GM23338 (cell line): ENCODE measurements at places on chromosomes 3 and 15.

DNA sequence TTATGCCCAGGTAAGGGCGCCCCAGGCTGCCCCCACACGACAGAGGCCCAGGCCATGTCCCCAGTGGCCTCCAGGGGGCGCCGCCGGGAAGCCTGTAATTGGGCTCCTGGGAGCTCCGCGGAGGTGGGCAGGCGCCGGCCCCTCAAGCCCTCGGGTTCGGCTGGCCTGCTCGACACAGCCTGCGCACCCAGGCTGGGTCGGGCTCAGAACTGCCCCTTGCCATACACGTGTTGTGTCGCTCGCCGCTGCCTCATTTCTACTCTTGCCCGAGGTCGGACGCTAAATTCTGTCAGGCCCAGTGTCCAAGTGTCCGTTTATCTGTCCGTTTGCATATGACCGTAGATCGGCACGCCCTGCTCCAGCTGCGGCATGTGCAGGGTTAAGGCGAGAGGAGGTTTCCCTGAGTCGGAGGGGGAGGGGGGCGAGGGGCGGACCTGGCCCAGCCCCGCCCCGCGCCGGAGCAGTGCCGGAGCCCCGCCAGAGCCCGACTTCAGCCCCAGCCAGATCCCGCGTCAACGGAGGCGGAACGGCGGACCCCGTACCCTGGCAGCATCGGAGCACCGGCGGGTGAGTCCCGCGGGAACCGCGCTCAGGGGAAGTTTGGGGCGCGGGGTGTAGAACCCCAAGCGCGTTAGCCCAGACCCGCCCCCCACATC is at the start of gene KLHDC8B:
Gene KLHDC8B (plus strand): TSS at position 480 of the 656 bp plus-strand sequence. CDS start 1,172 bp downstream, outside the sequence.
- DNase-seq, result peak; percentile 93

DNA sequence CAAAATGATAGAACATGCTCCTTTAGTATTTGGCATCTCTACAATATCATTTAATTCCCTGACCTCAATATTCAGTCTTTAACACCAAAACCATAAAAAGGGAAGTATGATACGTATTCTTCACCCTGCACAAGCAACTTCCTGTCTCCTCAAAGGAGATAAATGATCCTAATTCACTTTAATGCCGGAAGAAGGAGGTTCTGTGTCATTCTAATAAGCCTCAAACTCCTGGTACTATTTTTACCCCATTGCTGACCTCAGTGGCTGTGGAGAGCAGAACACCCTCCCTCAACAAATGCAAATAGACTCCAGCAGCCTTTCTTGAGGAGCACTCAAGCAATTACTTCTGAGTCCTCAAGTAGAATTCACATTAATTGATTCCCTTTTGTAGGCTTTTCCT is 173.3 kb downstream of the TMEM108 start:
- peak; percentile 78 for DNase-seq

DNA sequence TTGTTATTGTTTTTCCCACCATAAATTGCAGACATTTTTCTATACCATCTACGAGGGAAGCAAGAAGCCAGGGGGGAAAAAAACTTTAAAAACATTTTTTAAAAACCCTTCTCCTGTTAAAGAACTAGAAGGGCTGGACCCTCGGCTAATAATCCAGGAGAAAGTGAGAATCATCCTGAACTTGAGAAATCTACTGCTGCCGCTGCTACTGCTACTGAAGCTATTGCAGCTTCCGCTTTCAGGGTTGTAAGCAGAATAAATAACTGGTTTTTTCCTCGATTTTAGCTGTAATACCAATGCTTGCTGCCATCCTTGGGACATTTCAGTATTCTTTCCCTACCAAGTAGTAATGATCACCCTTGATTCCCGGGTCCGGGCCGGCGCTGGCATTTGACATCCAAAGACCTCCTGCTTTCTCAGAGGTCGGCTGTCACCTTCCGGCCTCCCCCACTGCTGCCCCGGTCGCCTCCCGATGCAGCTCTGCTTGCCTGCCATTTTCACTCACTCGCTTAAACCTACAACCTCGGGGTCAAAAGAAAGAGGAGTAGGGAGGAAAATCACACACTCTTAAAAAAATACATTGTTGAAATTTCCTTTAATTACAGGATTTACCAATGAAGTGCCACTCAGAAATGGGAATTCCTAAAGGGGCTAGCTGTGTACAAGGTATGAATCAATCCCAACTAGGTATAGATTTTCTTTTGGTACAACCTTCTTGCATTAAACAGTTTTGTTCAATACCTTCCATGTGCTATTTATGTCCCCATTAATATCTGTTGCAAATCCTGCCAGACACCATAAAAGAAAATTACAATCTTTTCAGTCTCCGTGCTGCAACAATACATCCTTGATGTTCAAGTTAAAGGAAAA is 674 bp upstream of the MECOM start:
- peak; percentile 34 for DNase-seq

GRCh38 chr15:68612979-68613740 is 34.4 kb downstream of the CORO2B start:
- no peak for DNase-seq

DNA sequence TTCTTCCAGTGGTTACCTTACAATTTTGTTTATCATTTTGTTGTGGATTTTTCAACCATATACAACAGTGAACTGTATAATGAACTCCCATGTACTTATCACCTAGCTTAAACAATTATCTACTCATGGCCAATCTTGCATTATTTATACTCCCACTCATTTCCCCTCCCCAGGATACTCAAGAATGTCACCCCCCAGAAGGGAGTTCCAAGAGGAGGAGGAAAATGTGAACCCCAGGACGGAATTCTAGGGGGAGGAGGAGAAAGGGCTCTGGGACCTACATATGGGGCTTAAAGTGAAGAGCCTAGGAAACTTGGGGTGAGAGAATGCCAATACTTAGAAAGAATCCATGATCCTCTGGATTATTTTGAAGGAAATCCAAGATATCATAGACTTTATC is 59.3 kb downstream of the TSC22D2 start:
- DNase-seq, result peak; percentile 42

GRCh38 chr3:100073714-100074307 is 40.5 kb downstream of the FILIP1L start:
- DNase-seq, result peak; percentile 58
